NCI-H524 (cell line): ENCODE measurements at places on chromosomes 2 and 18.

DNA sequence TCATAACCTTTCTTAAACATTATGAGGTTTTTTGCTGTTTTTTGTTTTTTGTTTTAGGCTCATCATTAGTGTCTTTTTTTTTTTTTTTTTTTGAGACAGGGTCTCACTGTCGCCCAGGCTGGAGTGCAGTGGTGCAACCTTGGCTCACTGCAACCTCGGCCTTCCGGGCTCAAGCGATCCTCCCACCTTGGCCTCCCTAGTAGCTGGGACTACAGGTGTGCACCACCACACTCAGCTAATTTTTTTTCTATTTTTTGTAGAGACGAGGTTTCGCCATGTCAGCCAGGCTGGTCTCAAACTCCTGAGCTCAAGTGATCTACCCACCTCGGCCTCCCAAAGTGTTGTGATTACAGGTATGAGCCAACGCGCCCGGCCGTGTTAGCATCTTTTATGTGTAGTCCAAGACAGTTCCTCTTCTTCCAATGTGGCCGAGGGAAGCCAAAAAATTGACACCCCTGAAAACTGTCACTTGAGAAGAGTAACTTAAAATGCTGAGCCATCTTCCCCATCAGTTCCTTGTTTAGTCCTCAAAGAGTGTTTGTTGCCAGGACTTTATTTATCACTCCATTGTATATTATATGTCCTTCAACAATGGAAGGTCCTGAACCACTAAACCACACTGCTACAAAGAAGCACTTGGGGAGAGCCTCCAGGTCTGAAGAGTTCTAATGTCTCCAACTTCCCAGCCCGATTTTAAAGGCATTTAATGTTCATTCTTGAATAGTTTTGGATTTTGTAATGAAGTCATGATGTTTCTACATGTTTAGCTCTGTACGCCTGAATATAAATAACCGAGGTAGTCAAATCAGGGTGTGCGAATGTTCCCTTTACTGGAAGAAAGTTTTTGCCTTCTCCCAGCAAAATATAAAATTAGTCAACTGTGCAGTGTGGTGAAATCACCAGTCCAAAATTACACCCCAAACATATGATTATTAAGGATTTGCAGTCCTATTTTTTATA, 26.4 kb downstream of the ZNF516 start:
- no peak for DNase-seq

GRCh38 chr18:42559069-42559690, 556.3 kb downstream of the RIT2 start:
- DNase-seq = no peak

- DNase-seq = no peak
These were observed at the start of gene KCMF1 for GRCh38 chr2:84970868-84971509. TSS of gene KCMF1 (plus strand) at chr2:84971161. CDS start at chr2:84971452, 291 bp downstream.

DNA sequence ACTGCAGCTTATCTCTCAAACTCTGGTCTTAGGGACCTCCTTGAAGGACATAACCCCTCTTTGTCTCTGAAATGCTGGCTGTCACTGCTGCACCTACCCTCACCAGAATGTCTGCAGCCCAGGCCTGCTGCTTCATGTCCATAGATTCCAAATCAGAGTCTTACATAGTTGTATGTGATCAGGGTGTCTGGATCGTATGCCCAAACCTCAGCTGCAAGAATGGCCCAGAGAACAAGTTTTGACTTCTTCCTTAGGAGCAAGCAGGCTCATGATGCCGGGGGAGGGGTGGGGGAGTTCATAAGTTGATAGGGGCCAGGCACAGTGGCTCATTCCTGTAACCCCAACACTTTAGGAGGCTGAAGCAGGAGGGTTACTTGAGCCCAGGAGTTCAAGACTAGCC, 55.8 kb upstream of the RMDN2 start:
- no peak for DNase-seq

DNA sequence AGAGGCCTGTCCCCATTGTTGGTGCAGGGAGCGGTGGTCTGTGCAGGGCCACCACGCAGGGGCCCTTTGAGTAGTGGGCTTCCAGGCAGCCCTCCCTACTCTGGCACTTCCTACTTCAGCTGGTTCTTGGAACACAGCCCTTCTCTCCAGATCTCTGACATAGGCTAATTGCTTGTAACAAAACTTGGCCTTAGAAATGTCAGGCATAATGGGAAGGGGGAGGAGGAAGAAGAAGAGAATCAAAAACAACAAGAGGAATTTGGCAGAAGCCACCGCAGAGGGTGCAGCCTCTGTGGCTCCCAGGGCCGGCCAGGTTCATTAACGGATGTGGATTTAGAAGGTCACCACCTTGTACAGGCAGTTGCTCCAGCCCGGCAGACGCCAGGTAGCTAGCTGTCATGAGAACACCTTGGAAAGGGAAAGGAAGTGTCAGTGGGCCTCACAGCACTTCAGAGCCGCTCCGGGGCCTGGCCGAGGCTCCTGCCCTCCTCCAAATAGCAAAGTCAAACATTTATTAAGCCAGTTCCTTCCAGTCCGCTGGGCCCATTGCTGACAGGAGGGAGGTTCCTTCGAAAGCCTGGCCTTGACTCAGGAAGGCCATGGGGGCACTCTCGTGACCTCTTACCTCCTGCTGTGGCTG, 7.4 kb downstream of the BOD1L2 start:
- no peak for DNase-seq

DNA sequence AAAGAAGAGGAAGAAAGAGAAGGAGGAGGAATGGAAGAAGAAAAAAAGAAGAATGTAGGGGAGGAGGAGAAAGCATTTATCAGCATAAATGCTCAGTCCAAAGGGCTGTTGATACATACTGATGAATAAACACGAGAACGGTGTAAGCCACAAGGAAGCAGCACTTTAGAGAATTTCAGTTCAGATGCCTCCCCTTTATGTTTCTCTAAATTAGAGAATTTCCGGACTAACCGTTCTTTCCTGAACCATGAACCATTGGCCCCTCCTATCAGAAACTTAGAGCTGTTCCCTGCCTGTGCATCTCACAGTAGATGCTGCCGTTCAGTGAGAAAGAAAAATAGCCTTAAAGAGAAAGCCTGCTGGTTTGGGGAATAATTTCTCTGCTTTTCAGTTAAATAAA, 49.2 kb upstream of the TUBA3D start:
- DNase-seq = no peak

DNA sequence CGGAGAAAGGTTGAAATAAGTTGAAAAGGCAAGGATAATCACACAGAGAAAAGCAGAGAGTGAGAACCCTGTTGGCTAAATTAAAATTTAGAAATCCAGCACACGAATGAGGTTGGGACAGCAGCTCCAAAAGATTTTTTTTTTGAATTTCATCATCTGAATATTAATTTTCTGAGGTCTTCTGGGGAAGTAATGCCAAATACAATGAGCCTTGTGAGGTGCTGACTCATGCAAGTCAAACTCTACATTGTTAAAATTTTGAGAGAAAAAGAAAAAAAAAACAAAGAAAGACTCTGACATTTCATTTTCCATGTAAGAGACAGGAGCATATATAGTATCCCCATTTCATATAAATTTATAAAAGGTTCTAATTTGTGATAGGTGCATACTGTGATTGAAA, 614.2 kb upstream of the CDH2 start:
- no peak for DNase-seq

DNA sequence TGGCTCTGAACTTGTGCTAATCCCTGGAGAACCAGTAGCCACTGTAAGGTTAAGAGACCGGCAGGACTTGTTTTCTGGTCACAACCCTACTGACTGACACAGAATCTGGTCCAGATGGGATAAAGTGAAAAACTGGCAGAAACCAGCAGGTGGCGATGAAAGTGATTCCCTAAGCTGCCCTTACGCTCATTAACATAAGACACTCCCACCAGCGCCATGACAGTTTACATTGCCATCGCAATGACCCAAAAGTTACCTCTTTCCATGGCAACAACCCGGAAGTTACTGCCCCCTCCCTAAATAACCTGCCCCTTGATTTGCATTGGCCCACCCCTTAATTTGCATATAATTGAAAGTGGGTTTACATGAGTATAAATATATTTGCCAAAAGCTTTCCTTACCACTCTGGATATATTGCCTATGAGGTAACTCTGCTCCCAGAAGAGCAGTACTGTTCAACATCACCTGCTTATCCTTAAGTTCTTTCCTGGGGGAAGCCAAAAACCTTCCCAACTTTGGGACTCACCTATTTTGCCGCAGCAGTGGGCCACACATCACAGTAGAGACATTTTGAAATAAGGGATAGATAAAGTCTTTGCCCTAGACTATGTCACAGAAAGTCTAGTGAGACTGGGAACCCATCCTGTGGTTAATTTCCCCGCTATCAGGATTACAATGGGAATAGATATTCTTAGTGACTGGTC, 35.8 kb upstream of the AFF3 start:
- peak; percentile 68 for DNase-seq

GRCh38 chr2:164080486-164080885, 344.7 kb upstream of the FIGN start:
- DNase-seq = no peak

GRCh38 chr18:37484983-37485834, 80.4 kb downstream of the CELF4 start:
- no peak for DNase-seq

DNA sequence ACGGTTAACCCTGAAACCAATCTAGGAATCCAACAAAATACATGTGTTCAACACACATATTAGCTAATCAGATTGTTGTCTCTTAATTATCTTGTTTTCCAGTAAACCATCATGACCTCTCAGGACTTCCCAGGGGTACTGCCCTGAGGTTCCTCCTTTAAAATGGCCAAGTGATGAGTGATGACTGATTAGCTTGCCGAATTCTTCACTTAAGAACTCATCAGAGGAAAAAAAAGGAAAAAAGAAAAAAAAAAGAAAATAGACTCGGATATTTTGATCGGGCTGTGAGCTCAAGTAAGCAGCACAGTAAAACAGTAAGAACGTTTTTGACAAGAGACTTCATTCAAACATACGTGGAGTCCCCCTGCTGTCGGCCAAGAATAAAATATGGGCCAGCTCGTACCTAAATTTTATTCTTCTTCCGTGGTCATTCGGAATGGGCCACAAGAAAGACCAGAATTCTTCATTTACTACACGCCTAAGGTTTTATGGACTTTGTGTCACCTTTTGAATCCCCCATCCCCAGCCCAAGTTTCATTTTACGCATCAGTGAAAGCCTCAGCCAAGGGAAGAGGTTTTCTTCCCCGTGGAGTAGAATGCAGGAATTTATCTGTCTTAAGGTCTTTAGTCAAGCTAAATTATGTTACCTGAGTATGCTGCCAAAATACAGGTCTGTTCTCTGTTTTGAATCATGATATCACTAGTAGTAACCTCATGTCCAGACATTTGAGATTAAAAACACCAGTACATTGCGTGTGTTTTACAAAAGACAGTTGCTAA, 40.5 kb downstream of the COLEC12 start:
- DNase-seq = no peak

- no peak for DNase-seq
These were observed 322.2 kb downstream of the ZNF521 start for GRCh38 chr18:25029802-25030201.

DNA sequence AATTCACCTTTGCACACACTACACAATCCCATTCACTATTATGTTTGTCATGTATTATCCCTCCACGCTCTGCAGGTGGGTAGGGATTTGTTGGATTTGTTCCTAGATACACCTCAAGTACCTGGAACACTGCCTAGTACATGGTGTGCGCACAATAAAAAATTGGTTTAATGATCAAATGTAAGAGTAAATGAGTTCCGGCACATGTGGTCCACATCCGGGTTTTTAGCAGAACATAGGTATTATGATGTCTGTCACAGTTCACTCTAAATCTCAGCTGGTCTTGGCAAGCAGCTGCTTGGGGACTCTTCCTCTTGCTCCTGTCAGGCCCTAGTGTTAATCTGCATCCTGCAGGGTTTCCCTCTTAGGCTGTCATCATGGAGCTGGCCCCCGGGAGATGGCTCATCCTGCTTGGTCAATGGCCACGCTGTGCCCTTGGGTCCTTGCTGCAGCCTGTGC, 21.8 kb upstream of the IL1R1 start:
- no peak for DNase-seq

- DNase-seq = no peak
These were observed 1.6 kb downstream of the TSHZ1 start for GRCh38 chr18:75211953-75212750.

DNA sequence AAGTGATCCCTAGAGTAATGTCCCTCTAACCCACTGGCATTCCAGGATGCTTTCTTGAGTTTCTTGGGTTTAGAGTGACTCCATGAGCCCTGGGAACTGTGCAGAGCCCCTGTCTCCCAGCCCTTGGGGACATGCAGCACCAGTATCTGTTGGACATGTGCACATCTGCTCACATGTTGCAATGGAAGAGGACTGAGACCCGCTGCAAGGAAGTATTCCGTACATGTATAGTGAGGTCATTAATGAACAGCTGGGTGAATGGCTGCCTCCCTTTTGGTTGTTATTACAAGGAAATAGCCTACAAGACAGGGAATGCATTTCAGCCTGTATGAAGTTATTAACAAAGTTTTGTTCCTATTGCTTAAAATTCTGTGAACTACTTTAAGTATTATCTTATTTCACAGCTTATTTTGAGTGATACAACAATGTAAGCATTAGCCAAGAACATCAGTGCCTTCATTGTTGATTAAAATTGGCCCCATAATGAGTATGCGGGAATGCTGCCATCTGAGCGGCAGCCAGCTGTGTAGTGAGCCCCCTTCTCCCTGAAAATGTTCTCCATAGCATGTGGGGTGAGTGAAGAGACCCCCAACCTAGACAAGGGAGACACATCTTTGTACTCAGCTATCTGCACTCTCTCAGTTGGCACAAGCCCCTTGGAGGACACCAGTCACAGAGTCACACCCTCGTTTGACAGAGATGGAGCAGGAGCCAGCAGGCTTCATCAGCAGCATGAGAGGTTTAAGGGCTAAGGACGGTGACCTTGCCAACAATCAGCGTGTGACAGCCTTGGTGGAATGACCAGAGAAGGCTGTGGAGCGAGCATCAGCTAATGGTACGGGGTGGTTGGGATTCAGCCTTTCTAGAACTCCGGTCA, 87.4 kb downstream of the FAM210A start:
- no peak for DNase-seq

- no peak for DNase-seq
These were observed 120.7 kb upstream of the AGAP1 start for GRCh38 chr2:235373171-235373570.

GRCh38 chr2:44572196-44572900, 210.6 kb downstream of the CAMKMT start:
- DNase-seq = no peak
